Suppressor macrophage treated with lipopolysaccharide for 1 hour (primary cell): ENCODE measurements at places on chromosomes 6 and 20.

- DNase-seq: no peak
Measured at GRCh38 chr20:35837577-35838195, 65.9 kb downstream of the PHF20 start.

DNA sequence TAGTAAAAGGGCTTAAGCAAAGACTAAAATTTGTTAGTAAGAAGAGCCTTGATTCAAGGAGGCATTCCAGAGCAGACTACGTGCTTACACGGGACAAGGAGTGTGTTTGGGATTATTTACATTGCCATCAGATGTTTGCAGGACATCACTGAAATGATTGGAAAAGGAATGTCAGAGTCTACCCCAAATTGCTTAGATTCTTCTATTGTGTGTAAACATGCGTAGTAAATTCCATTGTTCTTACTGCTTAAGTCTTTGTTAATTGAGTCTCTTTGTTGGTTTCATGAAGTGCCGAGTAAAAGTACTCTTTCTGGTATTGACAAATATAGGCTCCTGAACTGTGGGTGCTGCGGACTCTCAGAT, 60.5 kb downstream of the CD83 start:
- DNase-seq: no peak

DNA sequence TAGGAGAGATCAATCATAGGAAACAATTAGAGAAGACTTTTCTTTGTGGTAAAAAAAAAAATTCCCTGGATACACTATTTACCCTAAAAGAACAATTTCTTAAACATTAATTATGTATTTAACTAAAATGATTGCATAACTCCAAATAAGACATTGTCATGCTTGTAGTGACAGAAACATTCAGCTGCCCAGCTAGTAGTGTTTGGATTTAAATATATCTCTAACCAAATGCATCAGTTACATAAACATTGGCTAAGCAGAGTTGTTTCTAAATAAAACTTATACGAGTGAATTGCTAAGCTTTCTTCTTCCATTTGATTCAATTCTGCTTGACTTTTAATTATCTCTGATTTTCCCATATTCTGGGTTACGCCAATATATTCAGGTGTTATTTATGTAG, 23.7 kb downstream of the MLIP start:
- DNase-seq: no peak

GRCh38 chr20:8616792-8617191, 452.1 kb upstream of the PLCB4 start:
- DNase-seq: no peak

DNA sequence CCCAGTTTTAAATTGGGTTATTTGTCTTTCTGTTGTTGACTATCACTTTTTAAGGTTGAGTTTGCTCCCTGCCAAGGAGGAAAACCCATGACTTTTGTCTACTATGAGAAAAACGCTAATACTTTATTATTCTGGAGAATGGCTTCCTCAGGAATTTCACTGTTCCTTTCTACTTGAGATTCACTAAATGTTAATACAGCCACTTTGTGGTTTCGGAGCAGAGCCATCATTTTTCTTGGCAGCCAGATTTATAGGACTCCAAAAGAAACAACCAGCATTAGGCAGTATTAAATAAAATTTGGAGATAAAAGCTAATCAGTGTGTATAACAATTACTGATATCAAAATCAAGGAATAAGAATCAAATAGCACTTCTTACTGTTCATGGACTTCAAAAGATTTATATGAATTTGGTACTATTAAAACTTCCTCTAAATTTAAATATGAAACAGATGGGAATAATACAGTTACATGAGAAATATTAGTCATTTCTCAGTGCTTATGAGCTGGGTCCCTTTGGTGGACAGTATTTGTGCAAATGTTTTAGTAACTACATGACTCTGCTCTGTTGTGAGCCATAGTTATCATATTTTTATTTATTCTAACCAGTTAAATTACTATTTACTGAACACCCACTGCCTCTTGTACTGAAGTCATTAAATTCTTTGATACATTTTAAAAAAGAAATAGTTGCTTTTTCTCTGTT, 64.1 kb upstream of the FBXO30 start:
- no peak for DNase-seq

- no peak for DNase-seq
Measured at GRCh38 chr6:149166336-149166735, 151.2 kb upstream of the TAB2 start.

DNA sequence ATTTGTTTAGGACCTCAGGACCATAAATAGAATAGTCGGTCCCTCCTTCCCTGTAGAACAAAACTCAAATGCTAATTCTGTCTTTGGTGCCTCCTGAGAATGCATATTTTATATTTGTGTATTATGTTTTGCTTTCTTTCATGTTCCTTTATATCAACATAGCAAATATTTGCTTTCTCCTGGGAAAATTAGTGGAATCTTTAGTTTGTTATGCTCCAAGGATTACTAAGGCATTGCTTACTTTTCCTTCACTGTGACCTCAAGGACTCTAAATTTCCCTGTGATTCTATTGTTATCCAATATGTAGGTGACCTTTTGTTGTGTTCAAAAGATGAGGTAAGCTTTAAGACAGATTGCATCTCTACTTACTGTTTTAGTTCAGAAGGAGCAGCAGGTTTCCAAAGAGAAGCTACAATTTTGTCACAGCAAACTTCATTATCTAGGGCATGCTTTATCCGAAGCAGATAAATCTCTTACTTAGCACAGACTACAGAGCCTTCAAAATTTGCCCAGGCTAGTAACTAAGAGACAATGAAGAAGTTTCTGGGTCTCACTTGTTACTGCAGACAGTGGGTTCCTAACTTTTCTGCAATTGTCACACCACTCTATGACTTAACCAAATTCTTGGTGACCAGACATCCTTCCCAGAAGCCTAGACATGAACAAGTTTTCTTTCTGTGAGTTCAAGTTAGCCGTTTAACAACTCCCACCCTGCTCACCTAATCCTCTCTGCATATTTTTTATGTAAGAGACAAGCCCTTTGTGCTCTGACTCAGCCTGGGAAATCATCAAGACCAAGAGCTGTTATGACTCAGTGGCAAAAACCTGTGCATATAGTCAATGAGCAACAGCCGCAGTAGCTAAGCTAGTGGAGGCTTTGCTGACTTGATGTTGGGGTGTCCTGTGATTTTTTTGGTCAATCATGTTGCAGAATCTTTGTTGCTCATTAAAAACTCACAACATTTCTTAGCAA, 378.8 kb downstream of the QKI start:
- peak; percentile 33 for DNase-seq

DNA sequence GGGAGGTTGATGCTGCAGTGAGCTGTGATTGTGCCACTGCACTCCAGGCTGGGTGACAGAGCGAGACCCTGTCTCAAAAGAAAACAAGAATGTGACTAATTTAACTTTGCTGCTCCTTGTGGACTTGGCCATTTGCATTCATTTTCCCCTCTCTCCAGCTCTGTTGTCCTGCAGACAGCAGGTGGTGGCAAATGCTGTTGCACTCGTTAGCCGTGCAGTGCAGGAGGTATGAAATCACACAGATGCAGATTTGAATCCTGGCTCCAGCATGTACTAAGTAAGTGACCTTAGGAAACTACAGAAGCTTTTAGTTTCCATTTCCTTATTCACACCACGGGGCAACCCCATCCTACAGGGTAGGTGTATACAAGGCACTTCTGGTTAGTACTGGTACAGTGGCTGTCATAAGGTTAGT, 9.6 kb upstream of the BEND3 start:
- DNase-seq: peak; percentile 42

DNA sequence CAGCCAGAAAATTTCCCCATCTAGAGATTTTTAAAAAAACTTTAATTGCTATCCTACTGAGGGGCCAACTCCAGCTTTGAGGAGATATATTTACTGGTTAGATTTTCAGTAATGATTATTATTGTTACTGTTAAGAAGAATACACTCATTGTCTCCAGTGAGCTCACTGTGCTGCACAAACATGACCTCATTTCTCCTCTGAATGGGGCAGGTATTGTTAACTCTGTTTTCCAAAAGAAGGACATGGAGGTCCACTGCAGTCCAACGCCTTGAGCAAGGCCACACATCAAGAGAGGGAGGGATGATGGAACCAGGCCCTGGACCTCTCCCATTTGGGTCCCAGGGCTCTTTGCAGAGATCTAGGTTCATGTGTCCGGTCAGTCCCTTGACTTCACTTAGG, 13.9 kb upstream of the SCUBE3 start:
- DNase-seq: no peak

DNA sequence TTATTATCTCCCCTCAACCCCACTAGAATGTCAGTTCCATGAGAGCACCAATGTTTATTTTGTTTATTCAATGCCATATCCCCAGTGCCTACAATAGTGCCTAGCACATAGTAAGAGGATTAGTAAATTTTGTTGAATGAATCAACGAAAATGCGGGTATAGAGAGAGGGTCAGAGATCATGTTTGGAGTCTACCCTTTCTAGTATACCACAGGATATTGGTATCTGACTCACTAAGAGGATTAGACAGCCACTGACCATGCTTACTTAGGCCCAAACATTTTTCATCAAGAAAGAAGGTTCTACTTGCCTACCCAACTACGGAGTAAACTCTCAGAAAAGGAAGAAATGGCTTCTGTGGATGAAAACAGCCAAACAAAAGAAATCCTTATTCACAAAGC, 356.8 kb downstream of the BTBD9 start:
- DNase-seq: no peak
